Osteocyte (in vitro differentiated cells): ENCODE measurements at places on chromosomes 2 and 18. TPM values are rescaled to one million over a fixed set of nuclear protein-coding genes. Genes with fewer than 3 reads are reported as not detected.

The SPP2 gene
- not detected in 2 replicates for total RNA-seq

DNA sequence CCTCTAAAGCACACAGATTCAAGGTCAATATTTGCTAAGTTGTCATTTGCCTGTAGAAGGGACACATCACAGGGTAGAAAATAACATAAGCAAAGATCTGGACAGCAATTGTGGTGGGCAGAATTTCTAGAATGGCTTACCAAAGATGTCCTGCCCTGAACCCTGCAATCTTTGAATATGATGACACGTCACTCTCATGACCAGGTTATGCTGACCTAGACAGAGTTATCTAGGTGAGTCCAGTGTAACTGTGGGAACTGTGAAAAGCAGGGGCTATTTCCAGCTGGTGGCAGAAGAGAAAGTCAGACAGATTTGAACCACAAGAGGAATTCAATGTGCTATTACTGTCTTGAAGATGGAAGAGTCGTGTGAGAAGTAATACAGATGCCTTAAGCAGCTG is 112.3 kb upstream of the CNGA3 start:
- DNase-seq = no peak

- DNase-seq = peak; percentile 92
Observed at GRCh38 chr18:44826418-44827259, 146.0 kb downstream of the SETBP1 start.

The PDE11A gene
- total RNA-seq = 0.05 TPM in 1 of 2 replicates, not detected in the other

GRCh38 chr2:131584940-131585339 is 57.3 kb downstream of the CCDC74A start:
- no peak for DNase-seq

DNA sequence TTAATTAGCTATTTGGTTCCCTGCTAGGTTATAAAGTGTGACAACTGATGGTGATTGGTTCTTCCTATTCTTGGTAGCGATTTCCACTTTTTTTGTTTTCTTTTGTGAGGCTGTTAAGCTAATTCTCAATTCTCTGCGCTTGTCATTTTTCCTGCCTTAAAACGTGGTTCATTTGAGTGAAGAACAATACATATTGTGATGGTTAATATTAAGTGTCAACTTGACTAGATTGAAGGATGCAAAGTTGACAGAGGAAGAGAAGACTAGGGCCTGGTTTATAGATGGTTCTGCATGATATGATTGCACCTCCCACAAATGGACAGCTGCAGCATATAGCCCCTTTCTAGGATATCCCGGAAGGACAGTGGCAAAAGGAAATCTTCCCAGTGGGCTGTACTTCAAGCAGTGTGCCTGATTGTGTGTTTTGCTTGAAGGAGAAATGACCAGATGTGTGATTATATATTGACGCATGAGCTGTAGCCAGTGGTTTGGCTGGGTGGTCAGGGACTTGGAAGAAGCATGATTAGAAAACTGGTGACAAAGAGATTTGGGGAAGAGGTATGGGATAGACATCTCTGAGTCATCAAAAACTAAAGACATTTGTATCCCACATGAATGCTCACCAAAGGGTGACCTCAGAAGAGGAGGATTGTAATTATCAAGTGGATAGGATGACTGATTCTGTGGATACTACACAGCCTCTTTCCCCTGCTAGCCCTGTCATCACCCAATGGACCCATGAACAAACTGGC is 39.4 kb upstream of the ZNF804A start:
- no peak for DNase-seq

DNA sequence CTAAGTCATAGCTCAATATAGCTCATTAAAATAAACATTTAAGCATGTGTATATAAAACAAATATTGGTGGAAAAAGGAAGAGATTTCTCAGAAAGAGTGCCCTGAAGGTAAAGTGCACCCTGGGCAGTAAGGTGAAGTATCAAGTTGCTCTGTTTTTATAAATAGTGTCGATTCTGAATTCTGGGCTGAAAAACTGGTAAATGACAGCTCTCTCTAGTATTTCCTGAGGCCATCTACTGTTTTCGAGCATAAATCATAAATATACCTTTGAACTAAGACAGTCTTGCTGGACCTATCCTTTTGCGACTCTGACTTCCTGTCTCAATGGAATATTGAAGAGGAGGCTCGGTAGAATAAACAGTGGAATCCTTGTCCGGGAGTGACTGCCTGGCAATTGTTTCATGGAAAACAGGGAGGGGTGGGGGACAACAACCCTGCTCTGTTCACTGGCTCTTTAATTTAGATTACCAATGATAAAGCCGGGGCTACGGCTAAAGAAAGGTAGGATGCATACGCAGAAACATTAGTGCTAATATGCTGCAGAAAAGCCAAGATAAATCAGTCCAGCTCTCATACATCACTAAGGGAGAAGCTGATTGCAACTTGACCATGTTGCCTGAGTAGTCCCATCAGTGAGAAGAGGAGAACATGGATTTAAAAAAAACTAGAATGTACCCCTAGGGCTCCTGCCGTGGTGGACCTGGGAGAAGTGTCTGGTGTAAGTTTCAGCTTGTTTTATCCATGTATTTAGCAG is 124.1 kb downstream of the RAPGEF4 start:
- no peak for DNase-seq

DNA sequence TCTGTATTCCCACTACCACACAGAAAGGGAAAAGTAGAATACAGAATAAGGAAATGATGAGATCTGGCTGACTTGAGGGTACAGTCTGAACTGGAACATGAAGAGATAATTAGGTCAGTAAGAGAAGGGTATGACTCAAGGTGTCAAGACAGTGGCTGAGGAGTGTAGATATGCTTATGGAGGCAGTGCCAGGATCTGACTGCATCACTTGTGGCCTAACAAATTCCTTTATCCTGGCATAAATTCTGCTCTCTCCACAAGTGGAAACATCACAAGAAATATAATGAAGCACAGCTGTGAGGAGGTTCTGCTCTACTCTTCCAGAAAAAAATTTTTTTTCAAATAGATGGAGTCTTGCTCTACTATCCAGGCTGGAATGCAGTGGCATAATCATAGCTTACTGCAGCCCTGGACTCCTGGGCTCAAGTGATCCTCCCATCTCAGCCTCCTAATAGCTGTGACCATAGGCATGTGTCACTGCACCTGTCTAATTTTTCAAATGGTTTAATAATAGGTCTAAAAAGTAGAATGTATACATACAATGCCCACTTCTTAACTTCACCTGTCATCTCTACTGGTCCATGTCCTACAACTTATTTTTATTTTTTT is 85.3 kb downstream of the C2orf74 start:
- DNase-seq = no peak

DNA sequence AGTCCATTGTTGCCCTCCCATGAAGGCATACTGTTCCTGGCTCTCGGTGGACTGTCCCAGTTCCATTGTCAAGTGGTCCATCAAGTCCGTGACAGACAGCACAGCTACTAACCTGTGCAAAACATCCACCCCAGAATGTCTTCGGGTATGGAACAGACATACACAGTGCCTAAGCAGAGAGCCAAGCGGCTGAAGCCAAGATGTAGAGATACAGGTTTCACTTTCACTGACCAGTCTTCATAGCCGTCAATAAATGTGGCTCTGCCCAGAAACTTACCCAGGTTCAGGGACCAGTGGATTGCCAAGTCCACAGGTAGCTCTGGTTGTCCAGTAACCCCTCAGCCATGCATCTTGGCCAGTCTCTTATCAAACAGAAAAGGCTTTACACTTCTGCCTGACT is 10.7 kb upstream of the PAPOLG start:
- no peak for DNase-seq

DNA sequence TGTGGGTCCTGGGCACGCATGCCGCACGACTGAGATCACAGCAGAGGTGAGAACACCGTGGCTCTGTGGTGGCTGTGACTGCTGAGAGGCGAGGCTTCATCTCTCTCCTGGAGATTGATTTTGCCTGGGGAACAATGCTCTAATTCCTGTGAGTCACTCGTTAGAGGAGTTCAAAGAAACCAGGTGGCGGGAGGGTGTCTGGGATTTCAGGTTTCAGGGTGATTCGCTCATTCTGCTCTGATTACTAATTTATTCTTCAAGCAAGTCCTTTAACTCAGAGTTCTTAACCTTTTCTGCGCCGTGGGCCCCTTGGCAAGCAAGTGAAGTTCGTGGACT is 56.3 kb downstream of the GLI2 start:
- DNase-seq = no peak

GRCh38 chr2:231664727-231665126 is 43.6 kb upstream of the PTMA start:
- no peak for DNase-seq

GRCh38 chr2:231489990-231490389 is 25.7 kb upstream of the NCL start:
- no peak for DNase-seq

GRCh38 chr2:140186313-140186712 is 1406.1 kb upstream of the NXPH2 start:
- DNase-seq = no peak

- no peak for DNase-seq
Observed at GRCh38 chr2:26849056-26849999, 1.4 kb downstream of the DPYSL5 start.

The UGT1A5 gene
- total RNA-seq = not detected in 2 replicates

- DNase-seq = no peak
Observed at GRCh38 chr18:48452861-48453323, 43.7 kb upstream of the ZBTB7C start.

DNA sequence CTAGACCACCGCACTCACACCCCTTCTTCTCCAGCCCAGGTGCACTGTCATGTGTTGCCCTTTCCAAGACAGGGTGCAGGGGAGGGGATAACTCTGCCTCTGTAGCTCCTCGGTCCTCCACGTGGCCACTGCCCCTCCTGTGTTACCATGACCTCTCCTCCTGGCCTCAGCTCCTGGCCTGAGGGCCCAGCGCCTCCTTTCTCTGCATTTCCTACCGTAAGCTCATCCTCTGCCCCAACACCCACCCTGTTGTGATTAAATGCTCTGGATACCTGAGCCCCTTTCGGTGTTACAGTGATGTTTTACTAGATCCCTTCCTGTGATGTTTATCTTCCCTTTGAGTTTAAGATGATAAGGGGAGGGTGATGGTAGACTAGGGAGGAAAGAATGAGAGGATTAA is 242.3 kb downstream of the PTPRM start:
- no peak for DNase-seq

GRCh38 chr18:37361335-37362157 is 204.1 kb downstream of the CELF4 start:
- DNase-seq = no peak

The CCDC68 gene
- total RNA-seq = not detected in 2 replicates

GRCh38 chr18:9285604-9286003 is 49.0 kb upstream of the TWSG1 start:
- no peak for DNase-seq

The LCT gene
- total RNA-seq = not detected in 2 replicates

The SERPINB11 gene
- total RNA-seq = not detected in 2 replicates

The ADAM23 gene
- total RNA-seq = 10.4 and 11.4 TPM in 2 replicates

The DOK6 gene
- total RNA-seq = 3.0 and 4.6 TPM in 2 replicates

The NT5DC4 gene
- total RNA-seq = not detected in 2 replicates

DNA sequence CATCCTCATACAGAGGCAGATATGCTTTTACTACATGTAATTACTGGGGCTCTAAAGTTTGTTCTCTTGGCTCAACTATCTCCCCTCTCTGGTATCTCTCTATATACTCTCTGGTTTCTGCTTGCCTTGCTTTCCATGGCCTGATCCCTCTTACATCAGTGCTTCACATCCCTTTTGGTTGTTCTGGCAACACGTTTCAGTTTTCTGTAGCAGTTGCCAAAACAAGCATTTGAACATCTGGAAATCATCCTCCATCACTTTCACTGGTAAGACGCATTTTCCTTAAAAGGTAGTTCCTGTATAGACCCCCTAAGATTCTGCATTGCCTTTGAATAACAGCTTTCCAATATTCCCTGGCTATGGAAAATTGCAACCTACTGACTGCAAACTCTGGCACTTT is 25.9 kb downstream of the COL5A2 start:
- no peak for DNase-seq

The DSC2 gene
- total RNA-seq = 1.2 and 1.6 TPM in 2 replicates

- DNase-seq = no peak
Observed at GRCh38 chr18:68034296-68034695, 517.8 kb upstream of the DSEL start.
